ENCODE measurements at places on chromosomes 1 and 21. TPM values are rescaled to one million over a fixed set of nuclear protein-coding genes. Genes with fewer than 3 reads are reported as not detected.

GRCh38 chr1:153072806-153073726 is 1.7 kb upstream of the SPRR2B start:
- H3K27ac ChIP-seq: no peak overlapping the region
- no peaks in the 10 kb centered on the region for H3K27me3 ChIP-seq
- H3K4me1 ChIP-seq: no peaks in the 10 kb centered on the region
- H3K4me3 ChIP-seq: no peak overlapping the region
- H3K36me3 ChIP-seq: no peaks in the 10 kb centered on the region

GRCh38 chr1:79469139-79469538 is 462.6 kb upstream of the ADGRL4 start:
- H3K27me3 ChIP-seq: no peaks in the 10 kb centered on the region
- no peak overlapping the region for H3K27ac ChIP-seq
- no peak overlapping the region for H3K4me3 ChIP-seq
- H3K4me1 ChIP-seq: no peaks in the 10 kb centered on the region

- no peaks in the 10 kb centered on the region for H3K27me3 ChIP-seq
- H3K4me1 ChIP-seq: no peaks in the 10 kb centered on the region
- no peak for DNase-seq
- H3K36me3 ChIP-seq: no peaks in the 10 kb centered on the region
- no peak overlapping the region for H3K4me3 ChIP-seq
These were observed 83.6 kb upstream of the RGS1 start for GRCh38 chr1:192491804-192492554.

- H3K4me1 ChIP-seq: peaks cover 3% of the 10 kb centered on the region
- H3K27me3 ChIP-seq: no peaks in the 10 kb centered on the region
- DNase-seq: no peak
- H3K36me3 ChIP-seq: no peaks in the 10 kb centered on the region
- no peak overlapping the region for H3K4me3 ChIP-seq
- H3K27ac ChIP-seq: no peak overlapping the region
These were observed 76.4 kb upstream of the IFFO2 start for GRCh38 chr1:19032701-19033514.

GRCh38 chr1:115951560-115951959 is 24.8 kb upstream of the SLC22A15 start:
- H3K36me3 ChIP-seq: no peaks in the 10 kb centered on the region
- no peaks in the 10 kb centered on the region for H3K27me3 ChIP-seq
- H3K4me3 ChIP-seq: no peak overlapping the region
- DNase-seq: no peak

DNA sequence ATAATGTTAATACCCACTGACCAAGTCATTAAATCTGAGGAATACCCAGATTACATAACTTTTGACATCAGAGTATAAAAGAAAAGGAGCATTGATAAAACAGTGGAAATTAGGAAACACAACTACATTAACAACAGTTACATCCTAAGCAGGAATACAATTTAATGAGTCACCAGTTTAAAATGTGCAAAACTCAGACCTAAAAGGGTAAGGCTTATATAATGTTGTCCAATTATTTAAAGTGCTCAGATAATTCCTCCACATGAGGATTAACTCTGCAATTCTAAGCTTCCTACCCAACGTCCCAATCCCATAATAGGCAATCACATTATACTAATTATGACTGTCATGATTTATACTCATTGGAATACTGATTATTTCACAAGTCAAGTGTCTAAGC is 50.5 kb downstream of the ABL2 start:
- no peaks in the 10 kb centered on the region for H3K27me3 ChIP-seq
- no peak for DNase-seq
- no peaks in the 10 kb centered on the region for H3K36me3 ChIP-seq
- no peaks in the 10 kb centered on the region for H3K4me1 ChIP-seq
- no peak overlapping the region for H3K4me3 ChIP-seq

DNA sequence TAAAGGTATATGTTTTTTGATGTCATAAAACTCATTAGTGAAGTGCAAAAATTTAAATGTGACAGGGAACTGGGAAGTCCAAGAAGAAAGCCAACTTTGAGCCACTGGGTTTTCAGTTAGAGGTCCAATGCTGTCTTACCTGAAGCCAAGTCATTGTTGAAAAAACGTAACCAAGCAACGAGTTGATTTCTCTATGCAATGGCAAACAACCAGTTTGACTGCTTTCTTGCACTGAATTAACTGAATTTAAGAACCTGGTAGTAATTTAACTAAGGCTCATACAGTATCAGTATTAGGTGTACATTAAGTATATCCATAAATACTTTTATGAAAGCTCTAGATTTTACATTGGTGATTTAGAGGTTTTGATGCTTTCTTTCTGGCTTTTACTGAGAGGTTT is 20.2 kb upstream of the S1PR1 start:
- no peaks in the 10 kb centered on the region for H3K4me1 ChIP-seq
- no peak overlapping the region for H3K27ac ChIP-seq
- no peak for DNase-seq
- no peaks in the 10 kb centered on the region for H3K27me3 ChIP-seq
- no peaks in the 10 kb centered on the region for H3K36me3 ChIP-seq
- H3K4me3 ChIP-seq: no peak overlapping the region

GRCh38 chr1:67088440-67088839 is 34.5 kb upstream of the SLC35D1 start:
- H3K4me1 ChIP-seq: no peaks in the 10 kb centered on the region
- no peak overlapping the region for H3K4me3 ChIP-seq
- H3K36me3 ChIP-seq: no peaks in the 10 kb centered on the region
- H3K27ac ChIP-seq: no peak overlapping the region
- no peaks in the 10 kb centered on the region for H3K27me3 ChIP-seq

DNA sequence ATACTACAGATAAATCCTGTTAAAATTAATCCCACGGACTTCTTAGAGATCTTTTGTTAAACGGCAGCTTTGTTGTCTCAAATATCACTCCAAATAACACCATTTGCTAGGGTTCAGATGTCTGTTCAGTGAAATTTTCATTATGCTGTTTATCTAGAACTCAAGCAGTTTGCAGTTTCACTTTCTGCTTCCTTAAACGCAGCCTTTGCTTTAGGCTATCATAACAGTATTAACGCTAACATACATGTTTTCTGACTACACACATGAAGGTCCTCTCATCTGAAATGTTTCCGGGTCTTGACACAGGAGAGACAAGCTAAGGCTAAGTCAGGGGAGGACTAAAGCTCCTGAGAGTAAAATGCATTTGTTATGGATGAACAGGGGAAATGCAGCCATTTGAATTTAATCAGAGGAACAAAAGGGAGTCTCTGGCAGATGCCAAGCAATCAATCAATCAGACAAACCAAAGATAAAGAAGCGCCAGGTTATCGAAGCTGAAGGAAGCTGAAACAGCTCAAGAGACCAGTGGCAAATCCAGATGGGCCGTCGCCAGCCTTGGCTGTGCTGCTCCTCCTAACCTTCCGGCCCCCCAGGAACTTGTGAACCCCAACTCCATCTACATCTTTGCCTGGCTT is 16.9 kb downstream of the CCSAP start:
- no peaks in the 10 kb centered on the region for H3K27me3 ChIP-seq
- H3K4me1 ChIP-seq: peaks cover 4% of the 10 kb centered on the region
- DNase-seq: no peak
- no peak overlapping the region for H3K27ac ChIP-seq
- H3K4me3 ChIP-seq: no peak overlapping the region

DNA sequence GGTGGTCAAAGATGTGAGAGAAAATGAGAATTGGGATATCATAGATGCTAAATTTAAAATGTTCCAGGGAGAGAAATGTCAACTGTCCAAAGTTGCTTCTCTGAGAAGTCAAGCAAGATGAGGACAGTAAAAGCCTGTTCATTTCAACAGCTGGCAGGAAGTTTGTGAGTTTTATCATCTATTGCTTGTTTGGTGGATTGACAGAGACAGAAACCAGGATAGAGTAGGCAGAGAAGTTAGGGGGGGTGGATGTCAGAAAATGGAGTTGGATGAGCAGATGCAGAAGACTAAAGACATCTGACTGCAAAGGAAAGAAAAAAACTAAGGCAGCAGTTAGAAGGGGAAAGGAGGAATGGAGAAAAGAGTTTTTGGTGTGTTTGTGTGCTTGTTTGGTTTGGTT is 78.4 kb downstream of the AK5 start:
- no peaks in the 10 kb centered on the region for H3K4me1 ChIP-seq
- no peak overlapping the region for H3K27ac ChIP-seq
- no peaks in the 10 kb centered on the region for H3K36me3 ChIP-seq
- H3K27me3 ChIP-seq: no peaks in the 10 kb centered on the region
- no peak for DNase-seq
- H3K4me3 ChIP-seq: no peak overlapping the region

DNA sequence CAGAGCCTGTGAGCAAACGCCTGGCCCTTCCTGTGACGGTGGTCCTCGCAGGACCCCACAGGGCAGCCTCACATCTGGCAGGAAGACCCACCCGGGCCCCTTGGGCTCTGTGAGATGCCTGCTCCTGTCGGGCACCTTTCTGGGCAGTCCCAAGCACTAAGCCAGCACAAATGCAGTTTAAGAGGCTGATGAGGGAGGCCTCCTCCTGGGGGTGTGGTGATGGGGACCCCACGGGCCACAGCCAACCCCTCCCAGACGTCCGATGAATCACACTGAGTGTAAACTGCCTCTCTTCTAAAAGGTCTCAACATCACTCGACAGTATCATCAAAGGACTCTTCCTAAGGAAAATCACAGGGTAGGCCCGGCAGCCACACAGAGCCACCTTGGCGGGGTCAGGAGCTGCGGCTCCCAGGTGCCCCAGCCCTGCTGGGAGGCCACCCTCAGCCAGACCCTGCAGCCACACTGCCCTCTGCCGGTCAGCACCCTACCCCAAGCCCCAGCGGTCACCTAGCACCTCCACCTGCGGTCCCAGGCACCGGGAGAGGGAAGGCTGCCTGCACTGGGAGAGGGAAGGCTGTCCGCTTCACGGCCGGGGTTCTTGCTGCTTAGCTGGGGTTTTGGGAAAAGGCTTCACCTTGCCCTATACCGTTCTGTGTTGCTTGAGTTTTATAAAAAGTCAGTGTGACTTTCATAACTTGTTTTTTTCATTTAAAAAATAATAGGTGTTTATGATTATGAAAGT is 3.9 kb upstream of the PRKCZ start:
- H3K27ac ChIP-seq: no peak overlapping the region
- peaks cover 21% of the 10 kb centered on the region for H3K4me1 ChIP-seq
- H3K36me3 ChIP-seq: no peaks in the 10 kb centered on the region

DNA sequence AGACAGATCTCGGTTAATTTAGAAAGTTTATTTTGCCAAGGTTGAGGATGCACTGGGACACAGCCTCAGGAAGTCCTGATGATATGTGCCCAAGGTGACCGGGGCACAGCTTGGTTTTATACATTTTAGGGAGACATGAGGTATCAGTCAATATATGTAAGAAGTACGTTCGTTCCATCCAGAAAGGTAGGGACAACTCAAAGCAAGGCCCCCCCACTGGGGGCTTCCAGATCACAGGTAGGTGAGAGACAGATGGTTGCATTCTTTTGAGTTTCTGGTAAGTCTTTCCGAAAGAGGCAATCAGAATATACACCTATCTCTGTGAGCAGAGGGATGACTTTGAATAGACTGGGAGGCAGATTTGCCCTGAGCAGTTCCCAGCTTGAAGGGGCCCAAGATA is 60.4 kb upstream of the VTCN1 start:
- no peak overlapping the region for H3K4me3 ChIP-seq
- H3K27ac ChIP-seq: no peak overlapping the region
- DNase-seq: no peak
- no peaks in the 10 kb centered on the region for H3K36me3 ChIP-seq
- H3K4me1 ChIP-seq: no peaks in the 10 kb centered on the region

The KCNA3 gene
- total RNA-seq: 40.5 TPM

The LPAR3 gene
- total RNA-seq: 0.85 TPM

The OR2M3 gene
- total RNA-seq: not detected

The MFAP2 gene
- not detected for total RNA-seq
